Chondrocyte (in vitro differentiated cells): ENCODE measurements at places on chromosomes 11 and 22.

GRCh38 chr11:80473562-80473961 lies 1032.7 kb upstream of the TENM4 start:
- DNase-seq: no peak

- no peak for DNase-seq
Measured at GRCh38 chr22:38228873-38229740, 27.3 kb downstream of the MAFF start.

DNA sequence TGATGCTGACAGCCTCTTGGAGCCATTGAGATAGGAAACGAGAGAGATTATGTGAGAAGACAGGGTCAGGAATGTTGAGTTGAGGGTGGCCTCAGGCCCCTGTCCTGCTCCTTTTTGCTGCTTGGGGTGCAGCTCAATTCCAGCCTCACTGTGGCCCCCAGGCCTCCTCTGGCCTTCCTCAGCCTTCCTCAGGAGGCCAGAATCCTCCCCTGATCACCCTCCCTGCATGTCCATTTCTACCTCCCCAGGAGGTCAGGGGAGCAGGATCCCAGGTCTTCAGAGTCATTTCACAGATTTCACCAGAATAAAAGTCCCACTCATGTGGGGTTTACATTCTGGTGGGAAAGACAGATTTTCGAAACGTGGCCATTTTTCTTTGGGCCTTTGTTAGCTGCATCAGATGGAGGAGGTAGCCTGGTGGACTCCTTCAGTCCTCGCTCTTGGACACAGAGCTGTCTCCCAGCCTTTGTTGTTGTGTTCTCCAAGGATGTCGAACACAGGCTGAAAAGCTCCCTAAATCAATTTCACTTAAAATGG lies 2.2 kb upstream of the KCNQ1OT1 start:
- no peak for DNase-seq

DNA sequence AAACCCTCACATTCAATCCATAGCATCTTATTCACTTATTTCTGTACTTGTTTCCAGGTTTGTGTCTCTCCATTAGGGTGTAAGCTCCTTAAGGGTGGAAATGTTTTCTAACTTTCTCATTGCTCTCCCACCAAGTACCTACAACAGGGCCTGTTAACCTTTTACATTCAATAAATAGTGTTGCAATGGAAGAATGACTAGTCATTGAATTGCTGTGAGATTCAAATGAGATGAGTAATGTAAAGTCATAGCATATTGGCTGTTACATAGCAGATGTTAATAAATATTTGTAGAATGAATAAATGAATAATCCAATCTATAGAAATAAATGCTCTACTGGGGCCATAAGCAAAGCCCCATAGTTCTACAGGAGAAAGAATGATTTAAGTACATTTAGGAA lies 75.4 kb upstream of the DDI1 start:
- DNase-seq: no peak

GRCh38 chr11:12806113-12806512 lies 131.9 kb downstream of the TEAD1 start:
- no peak for DNase-seq

DNA sequence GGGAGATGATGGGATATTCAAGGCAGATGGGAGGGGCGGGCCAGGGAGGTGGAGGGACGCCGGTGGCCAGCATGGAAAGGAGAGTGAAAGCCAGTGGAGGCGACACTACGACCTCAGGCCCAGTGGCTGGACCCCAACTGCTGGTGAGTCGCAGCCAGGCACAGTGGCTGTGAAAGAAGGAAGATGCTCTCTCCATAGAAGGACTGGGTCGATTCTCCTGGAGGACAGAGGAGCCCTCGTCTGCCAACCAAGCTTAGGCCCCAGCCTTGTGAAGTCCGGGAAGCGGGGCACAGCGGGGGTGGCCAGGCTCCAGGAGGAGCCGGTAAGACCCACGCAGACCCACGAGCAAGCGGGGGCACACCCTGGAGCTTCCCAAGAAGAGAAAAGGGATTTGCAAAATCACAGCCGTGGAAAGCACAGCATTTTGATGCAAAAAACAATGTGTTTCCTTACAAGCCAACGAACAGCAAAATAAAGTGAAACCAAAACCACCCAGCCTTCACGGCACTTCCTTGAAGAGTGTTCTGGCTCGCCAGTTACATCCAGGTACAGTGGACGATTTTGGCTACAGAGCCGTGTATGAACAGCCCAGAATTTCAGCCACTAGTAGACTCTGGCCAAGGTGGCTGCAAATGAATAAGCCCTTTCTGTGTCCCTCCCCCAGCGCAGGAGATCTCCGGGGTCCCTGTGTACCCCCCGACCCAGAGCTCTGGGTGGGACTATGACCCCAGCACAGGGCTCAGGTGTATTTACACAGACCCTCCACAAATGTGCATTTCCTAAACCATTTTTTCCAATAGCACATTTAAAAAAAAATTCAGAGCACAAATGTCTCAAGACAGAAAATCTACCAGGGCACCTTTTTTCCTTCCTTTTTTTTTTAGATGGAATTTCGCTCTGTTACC lies 96.9 kb downstream of the TRMU start:
- DNase-seq: no peak

- DNase-seq: no peak
Measured at GRCh38 chr11:88275636-88276035, 61.9 kb downstream of the CTSC start.

GRCh38 chr11:121466063-121466794 lies 13.5 kb upstream of the SORL1-AS1 start:
- DNase-seq: no peak

GRCh38 chr22:44272401-44272771 lies 40.4 kb downstream of the SHISAL1 start:
- DNase-seq: peak; percentile 20

DNA sequence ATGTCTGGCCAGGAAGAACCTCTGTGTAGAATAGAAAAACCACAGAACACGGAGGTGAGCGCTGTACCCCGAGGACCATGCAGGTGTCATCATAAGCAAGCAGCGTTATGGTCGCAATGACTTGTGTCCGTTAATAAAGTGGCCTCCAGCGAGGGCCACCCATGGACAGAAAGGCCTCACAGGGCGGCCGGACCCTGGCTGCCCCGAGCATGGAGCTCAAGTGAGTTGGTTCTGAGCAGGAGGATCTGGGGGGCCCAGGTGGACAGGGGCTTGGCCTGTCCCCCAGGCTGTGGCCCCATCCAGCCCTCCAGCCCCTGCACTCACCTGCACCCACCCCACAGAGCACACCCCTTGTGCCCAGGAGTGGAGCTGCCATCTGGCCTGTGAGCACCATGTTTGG lies 133.8 kb downstream of the BRD1 start:
- no peak for DNase-seq

GRCh38 chr11:68016904-68017817 lies 7.0 kb downstream of the ALDH3B1 start:
- DNase-seq: peak; percentile 88

- no peak for DNase-seq
Measured at GRCh38 chr11:69055598-69056516, 7.1 kb downstream of the TPCN2 start.

DNA sequence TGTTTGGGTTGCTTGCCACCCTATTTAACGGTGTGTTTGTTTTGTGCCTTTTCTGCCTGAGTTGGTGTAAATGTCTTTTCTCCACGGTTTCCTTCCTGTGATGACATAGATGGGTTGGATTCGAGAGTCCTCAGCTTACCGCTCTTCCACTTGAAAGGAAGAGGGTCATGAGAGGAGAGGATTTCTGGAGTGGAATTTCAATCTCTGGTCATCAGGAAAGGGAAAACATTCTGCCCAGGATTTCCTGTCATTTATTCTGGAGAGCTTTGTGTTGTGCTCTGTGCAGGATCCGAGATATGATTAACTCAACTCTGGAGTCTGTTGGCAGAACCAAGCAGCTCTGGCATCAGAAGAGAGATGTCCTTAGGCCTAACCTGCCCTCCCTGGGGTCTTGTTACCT lies 605.2 kb downstream of the NTM start:
- DNase-seq: no peak

DNA sequence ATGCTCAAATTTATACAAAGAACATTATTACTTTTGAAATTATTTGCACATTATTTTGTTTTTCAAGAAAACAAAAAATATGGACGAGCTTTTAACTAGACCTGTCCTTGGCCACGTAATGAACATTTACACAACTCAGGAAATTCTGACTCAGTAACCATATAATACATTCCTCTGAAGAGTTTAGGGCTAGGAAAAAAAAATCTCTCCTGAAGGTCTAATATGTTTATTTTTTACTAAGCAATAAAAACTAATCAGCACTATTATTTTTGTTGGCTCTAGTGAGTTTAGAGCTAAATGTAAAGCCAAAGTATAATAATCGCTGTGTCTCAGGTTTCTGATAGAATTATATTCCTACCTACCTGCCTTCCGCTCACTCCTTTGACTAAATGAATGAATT lies 187.5 kb downstream of the SWAP70 start:
- no peak for DNase-seq

- no peak for DNase-seq
Measured at GRCh38 chr11:117679461-117679860, 117.6 kb downstream of the DSCAML1 start.

DNA sequence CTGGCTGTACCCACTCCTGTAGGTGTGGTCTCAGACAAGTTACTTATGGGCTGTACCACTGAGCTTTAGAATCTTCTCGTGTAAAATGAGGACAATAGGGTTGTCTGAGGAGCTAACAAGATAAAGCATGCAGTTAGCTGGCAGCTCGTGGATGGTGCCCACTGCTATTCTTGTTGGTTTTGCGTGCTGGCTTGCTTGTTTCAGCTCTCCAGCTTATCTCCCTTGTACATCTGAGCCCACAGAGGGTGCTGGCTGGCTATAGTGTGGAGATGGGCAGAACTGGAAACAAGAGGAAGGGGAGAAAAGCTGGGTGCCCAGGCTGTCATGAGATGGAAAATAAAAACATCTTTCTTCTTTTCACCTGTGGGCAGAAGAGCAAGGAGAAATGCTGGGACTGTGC lies 46.5 kb upstream of the GALNT18 start:
- no peak for DNase-seq

DNA sequence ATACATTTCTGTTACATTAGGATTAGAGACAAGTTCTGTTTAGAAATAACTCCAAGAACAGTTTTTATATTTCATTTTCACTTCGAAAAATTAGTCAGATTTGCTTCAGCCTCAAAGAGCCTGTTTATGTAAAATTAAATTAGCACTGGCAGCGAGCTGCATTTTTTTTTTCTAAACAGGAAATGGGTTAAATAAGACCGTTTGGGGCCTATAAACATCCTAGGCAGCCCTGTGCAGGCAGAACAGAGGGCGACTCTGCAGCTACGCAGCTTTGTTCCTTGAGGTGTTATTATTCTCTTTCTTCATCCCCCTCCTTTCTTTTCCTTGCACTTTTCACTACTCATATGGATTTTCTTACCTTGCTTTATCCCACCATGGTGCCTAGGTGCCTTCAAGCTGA lies 48.7 kb downstream of the CWC15 start:
- DNase-seq: no peak

DNA sequence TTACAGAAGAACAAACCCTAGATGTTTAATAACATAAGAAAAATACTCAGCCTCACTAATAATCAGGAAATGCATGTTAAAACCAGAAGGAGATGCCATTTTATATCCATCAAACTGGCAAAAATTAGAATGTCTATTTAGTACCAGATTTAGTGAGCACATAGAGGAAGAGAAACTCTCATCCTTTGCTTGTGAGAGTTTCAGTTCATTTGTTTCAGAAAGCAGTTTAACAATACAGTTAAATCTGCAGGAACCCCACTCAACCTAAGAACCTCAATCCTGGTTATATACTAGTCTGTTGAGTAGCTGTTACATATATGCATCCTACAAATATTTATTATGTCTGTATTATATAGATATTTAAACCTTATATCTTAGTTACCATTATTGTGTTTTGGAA lies 172.6 kb downstream of the WNT11 start:
- no peak for DNase-seq

GRCh38 chr22:45246060-45246985 lies 5.6 kb upstream of the KIAA0930 start:
- DNase-seq: no peak

- no peak for DNase-seq
Measured at GRCh38 chr11:82229341-82229740, 504.3 kb downstream of the FAM181B start.

DNA sequence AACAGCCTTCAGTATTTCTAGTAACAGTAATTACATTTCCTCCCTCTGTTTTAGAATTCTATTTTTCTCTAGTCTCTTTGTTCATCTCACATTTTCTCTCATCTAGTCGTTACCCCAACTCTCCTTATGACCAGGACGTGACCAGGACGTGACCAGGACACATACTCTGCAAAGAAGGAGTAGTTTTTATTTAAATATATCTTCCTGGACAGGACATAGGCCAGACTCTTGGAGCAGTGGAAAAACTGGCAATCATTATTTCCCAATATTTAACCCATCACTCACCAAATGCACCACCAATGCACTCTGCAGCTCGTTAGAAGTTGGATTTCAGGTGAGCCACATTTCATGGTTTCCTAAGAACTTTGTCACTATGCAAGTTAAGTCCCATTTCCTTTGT lies 40.3 kb upstream of the POGLUT3 start:
- DNase-seq: no peak

DNA sequence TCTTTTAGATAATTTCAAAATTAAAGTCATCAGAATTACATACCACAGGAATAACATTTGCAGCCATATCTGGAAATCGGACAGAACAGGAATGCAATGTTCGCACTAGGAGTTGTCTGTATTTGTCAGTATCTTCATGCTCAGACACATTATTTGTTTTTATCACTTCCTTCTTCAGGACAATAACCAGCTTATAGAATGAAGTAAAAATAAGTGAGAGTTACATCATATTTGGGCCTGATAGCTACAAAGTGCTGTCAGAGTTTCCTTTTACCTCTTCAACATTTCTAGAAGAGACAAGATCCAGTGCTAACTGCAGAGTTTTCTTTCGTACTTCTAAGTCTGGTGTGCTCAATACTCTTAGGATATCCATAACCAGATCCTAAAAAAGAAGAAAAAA lies 18.9 kb downstream of the COPB1 start:
- no peak for DNase-seq

DNA sequence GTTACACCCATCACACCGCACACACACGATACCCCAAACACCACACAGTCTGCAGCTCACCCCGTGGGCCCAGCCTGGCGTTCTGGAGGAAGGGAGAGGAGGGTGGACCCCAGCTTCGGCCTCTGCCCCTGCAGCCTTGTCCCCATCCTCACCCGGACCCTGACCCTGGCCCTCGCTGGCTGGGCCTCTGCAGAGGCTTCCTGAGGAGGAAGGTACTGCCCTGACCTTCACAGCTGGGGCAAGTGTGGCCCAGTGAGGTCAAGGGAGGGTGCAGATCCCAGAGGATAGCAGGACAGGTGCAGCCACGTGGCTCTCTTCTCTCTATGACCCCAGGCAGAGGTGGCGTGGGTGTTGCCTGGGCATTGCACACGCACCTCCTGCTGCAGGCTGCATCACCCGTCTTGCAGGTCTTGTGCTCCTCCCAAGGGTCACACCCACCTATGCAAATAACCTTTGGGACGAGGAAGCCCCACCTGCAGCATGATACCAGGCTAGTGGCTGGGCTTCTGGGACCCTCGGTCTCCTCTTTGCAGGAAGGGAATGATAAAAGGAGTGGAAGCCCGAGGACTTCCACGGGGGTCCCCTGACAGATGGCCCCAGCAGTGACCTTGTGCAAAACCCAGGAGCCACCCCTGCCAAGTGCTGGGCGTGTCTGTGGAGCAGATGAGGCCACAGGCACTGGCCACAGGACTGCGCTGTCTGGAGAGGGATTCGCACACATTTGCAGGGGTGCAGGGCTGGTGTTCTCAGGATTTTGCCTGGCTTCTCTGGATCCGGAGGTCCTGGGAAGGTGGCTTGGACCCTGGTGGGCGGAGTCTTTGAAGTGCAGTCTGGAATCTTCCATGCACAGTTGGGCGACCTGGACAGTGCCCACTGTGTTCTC lies 1241.5 kb downstream of the BRD1 start:
- peak; percentile 87 for DNase-seq
